ENCODE measurements at places on chromosomes 2 and 18. TPM values are rescaled to one million over a fixed set of nuclear protein-coding genes. Genes with fewer than 3 reads are reported as not detected.

Gene TAF4B
- total RNA-seq, result 8.0 TPM

Gene SKOR2
- total RNA-seq, result not detected

Gene IL36RN
- total RNA-seq, result not detected

Gene UCN
- total RNA-seq, result 4.4 TPM

Gene HOXD9
- 0.15 TPM for total RNA-seq

Gene PKDCC
- total RNA-seq, result 14.8 TPM

DNA sequence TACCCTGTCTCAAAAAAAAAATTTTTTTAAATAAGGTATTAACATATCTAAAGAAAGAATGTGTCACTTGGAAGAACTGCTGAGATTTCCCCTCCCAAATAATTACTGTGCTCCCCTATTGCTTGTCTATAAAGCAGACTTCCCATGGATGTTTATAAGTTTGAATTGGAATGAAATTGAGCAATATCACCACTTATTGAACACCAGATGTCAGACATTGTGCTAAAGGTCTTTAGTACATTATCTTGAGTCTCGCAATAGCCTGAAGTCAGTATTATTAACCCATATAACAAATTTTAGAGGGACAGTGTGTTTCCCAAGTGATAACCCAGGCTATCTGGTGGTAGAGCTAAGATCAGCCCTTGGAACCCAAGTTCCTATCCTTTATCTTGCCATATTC is 102.9 kb upstream of the MSH2 start:
- no peak for DNase-seq

GRCh38 chr2:207092818-207093217 is 72.9 kb downstream of the KLF7 start:
- DNase-seq, result no peak

GRCh38 chr2:10078704-10079265 is 1.4 kb downstream of the CYS1 start:
- no peak for DNase-seq

DNA sequence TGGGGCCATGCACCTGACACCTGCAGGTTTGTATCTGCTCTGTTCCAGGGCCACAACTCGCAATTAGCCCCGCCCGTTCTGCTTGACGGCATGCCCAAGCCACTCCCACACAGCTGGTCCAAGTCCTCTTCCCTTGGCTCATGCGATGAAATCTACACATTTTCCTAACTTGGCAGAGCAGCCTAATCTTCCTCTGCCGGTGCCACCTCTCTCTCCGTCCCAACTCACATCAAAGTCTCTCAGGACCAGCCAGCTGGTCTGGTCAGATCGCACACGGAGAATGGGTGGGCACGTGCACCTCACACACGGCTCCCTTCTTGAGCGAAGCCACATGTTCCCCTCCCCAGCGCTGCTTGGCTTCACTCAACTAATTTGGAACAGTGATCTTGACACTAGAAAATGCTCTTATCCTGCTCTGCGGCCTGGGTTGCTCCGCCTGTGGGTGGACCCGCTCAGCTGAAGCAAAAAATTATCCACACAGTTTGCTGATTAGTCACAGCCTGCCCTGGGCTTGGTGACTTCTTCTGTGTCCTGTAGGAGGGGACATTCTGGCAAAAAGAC is 176.7 kb downstream of the NRP2 start:
- DNase-seq, result no peak

DNA sequence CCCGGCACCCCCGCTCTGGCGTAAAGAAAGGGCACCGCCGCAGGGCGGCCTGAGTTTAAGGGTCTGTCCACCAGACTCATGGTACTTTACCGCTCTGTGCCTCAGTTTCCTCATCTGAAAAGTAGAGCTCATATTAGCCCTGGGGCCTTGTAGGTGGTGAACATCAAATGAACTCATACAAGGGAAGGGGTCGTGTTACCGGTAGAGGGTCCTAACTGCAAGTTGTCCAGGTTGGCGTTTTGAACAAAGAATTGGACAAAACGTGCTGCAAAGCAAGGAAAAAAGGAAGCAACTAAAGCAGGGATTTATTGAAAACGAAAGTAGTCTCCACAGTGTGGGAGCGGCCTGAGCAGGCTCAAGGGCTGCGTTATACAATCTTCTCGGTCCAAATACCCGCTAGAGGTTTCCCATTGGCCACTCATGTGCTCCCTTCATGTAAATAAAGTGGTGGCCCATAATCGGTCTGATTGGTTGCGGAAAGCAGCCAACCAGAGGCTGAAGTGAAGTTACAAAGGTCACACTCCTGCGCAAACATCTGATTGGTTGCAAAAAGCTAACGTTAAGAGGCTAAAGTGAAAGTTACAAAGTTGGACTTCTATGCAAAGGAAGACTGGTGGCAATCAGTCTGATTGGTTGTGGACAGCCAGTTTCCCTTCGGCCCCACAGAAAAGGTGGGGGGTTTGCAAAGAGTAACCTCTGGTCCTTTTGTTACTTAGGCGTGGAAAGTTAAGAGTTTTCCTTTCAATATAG is 80.7 kb upstream of the LDLRAD4 start:
- DNase-seq, result no peak

GRCh38 chr2:234703258-234703657 is 206.4 kb upstream of the ARL4C start:
- no peak for DNase-seq

DNA sequence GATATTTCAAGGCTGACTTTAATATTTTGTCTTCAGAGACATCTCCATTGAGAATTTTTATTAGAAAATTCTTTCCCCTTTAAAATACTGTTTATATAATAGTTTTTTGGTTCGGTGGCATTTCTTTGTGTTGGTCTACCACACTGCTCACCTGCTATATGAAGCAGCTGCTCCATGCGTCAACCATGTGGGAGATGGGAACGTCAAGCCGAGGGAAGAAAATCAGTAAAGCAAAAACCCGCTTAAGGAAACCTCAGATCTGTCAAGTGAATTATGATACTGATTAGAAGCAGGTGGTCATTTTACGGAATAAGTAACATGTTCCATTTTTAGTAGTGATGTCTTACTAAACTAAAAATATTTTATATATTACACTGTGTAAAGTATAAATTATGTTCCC is 5.6 kb upstream of the TMEM17 start:
- no peak for DNase-seq
